ENCODE measurements at places on chromosomes 11 and 22.

DNA sequence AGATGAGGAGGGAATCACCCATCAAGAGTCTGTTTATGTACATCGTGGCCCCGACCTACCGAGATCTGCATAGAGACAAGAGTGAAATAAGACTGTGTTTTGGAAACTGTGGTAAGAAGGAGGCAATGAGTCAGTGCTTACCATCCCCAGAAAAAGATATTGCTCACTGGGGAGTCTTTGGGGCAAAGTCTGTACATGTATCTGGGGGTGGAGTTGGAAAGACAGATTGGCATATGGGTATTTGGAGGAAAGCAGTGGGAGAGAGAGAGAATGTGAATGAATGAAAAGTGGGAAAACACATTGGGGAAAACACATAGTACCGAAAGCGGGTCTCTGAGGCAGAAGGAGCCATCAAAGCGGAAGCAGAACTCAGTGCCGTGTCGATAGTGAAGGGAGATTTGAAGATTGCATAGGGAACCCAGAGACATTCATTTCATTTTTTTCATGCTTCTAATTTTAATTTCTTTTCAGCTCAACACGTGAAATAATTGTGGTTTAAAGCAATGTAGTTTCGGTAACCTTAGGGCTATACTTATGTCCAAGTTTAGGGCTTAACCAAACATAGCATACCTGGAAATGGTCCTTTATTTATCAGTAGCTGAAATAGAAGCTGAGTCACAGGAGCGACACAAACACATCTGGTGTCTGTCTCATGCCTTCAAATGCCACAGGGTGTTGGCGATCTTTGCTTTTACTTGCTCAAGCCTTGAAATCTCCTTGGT is 98.6 kb upstream of the CD44 start:
- peak; percentile 92 for DNase-seq

DNA sequence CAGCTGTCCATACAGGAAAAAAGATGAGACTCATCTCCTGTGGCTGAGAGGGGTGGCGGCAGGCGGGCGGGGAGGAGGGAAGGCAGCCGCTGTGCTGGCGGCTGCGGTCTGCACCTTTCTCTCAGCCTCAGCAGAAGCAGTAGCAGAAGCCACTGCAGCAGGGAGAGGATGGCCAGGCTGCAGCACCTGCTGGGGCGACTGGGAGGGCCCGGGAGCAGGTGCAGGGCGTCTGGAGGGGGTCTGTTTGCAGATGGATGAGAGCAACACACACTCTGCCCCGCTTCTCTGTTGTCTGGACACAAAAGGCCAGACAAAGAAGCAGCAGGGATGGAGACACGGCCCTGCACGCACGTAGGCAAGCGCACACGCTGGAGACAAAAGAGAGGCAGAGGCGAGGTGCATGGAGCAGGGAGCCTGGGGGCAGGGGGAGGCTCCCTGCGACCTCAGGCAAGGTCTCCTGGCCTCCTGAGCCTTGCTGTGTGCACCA is 9.3 kb upstream of the MIAT start:
- peak; percentile 36 for DNase-seq

GRCh38 chr11:102451041-102451680 is 1.4 kb downstream of the TMEM123 start:
- DNase-seq: no peak

DNA sequence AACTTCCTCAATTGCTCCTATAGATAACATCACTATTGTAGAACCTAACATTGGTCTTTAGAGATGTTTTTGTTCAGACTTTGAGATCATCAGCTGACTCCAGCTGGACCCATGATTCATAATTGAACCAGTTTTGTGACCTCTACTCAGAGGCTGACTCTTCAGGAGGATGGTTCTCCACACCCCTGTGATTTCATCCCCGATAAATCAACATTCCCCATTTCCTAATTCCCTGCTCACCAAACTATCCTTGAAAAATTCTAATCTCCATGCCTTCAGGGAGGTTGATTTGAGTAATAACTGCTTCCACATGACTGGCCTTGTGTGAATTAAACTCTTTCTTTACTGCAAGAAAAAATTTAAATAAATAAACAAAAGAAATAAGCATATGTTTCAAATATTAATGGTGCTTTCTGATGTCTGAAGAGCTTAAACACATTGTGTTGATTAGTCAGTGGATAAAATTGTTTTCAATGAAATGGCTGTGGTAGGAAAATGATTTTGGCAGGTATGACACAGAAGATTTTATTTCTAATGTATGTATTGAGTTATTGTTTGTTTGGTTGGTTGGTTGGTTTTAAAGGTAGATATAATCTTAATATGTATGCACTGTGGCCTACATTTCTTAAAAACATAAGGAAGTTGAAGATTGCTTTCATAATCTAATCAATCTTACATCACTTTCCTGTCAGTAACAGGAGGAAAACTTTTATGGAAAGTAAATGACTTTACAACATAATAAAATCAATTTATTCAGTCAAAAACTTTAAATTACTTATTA is 427.9 kb upstream of the CCDC179 start:
- no peak for DNase-seq

DNA sequence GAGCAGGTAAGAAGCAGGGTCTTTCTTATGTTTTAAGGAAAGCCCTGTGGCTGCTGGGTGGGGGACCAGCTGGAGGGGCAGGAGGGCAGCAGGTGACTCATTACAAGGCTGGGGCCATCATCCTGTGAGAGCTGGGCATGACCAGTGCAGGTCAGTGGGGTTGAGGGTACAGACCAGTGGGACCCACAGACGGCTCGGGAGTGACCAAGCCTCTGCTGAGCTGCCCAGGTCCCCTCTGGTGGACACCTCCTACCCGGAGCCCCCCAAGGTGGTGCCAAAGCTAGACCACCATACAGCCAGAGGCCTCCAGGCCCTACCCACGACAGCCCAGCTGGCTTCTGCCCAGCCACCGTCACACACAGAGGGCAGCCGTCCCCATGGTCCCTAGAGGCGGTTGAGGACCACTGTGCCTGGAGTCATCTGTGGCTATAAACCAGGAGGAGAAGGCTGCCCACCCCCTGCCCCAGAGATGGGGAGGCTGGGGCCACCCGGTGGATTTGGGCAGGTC is 670 bp downstream of the MYEOV start:
- DNase-seq: no peak

DNA sequence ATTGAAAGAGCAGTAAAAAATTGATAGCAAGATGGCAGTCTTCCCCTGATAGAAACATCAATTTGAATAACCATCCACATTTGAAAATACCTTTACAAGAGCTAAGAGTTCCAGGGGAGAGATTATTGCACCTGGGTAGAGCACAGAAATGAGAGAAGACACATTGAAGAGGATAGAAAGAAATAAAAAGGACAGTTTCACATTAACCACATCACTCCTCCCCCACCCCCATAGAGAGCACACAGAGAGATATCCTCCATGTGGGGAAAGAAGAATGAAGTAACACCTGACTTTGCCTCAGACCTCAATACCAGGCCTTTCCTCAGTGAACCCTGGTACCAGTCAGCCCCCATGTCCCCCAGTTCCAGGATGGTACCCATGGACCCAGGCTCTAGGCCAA is 486.7 kb downstream of the FAM181B start:
- no peak for DNase-seq

DNA sequence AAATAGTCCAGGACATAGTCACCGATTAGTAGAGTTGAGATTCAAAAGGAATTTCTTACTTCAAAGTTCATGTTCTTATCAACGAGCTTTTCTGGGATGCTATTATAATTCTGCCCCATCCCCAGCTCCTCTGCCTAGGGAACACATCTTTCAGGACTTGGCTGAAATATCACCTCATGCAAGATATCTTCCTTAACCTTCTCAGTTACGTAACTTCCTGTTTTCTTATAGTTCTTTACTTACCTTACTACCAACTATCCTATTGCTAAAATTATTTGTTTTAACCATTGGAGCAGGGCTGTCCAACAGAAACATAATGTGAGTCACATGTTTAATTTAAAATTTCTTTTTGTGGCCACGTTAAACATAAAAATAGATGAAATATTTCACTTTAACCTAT is 2.3 kb downstream of the NARS2 start:
- DNase-seq: no peak

GRCh38 chr11:86790195-86790725 is 10.1 kb upstream of the PRSS23 start:
- DNase-seq: no peak

GRCh38 chr11:130653838-130654636 is 205.6 kb downstream of the ADAMTS15 start:
- no peak for DNase-seq

DNA sequence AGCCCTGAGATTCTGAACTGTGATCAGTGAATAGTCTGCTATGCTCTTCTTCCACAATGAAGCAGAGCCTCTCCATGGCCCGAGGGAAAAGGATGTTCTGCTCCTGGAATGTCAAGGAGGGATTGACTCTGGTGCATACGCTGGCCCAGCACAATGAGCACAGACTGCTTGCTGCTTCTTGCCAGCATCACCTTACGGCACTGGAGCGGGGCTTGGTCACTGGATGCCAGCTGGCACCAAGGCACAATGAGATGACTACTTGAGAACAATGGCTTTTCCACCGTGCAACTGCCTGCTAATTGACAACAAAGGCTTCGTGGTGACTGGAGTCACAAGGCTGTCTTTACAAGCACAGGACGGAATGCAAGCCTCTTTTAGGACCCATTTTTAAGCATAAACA is 139.2 kb downstream of the DSCAML1 start:
- no peak for DNase-seq

- DNase-seq: no peak
Observed at GRCh38 chr11:119800619-119801018, 71.6 kb upstream of the NECTIN1 start.

GRCh38 chr11:71311176-71311925 is 59.0 kb upstream of the SHANK2 start:
- no peak for DNase-seq

DNA sequence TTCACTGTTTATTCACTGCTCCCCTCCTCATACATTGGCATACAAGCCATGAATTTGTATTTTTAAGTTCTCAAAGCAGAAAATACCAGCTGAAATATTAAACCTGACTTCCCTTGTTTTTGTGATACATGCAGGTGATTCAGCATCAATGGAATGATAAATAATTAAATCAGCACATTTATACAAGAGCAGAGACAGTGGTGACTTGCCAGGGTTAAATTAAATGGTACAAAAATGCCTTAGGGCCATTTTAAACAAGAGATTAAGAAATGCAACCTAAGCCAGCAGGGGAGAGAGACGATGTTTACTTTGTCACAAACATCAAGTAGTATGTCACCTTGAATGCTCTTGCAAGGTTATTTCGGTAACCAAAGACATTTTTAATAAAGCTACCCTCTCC is 95.9 kb upstream of the DDI1 start:
- no peak for DNase-seq

GRCh38 chr22:34851918-34852662 is 213.9 kb upstream of the ISX start:
- no peak for DNase-seq

GRCh38 chr11:13137844-13138301 is 128.8 kb downstream of the RASSF10 start:
- DNase-seq: no peak

GRCh38 chr22:36369922-36370791 is 17.6 kb downstream of the MYH9 start:
- DNase-seq: peak; percentile 82

DNA sequence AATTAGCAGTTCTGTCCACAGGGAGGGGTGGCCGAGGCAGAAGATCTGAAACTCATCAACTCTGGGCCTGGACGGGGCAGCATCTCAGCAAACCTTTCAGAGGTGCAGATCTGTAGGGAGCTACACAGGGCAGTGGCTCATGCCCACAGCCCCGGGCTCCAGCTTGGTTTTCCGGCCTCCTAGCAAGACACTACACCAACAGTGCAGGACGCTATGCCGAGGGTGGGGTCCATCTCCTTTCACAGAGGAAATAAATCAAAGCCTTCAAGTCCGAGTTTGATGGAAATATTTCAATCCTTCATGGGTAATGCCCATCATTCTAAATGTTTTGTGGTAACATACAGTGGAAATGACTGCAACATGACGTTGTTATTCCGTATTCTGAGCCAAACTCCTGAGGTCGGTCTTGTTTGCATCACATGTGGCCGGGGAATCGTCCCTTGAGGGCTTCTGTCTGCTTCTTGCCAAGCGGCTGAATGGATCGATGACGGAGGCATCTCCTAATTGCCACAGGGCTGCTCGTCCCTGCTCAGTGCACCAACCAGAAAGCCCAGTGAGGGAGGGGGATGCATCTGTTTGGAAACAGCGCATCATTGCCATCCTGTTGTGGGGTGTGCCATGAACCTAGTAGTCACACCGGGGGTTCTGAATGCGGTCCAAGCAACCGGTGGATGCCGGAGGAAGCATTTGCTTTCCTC is 30.0 kb downstream of the LINC01488 start:
- no peak for DNase-seq

DNA sequence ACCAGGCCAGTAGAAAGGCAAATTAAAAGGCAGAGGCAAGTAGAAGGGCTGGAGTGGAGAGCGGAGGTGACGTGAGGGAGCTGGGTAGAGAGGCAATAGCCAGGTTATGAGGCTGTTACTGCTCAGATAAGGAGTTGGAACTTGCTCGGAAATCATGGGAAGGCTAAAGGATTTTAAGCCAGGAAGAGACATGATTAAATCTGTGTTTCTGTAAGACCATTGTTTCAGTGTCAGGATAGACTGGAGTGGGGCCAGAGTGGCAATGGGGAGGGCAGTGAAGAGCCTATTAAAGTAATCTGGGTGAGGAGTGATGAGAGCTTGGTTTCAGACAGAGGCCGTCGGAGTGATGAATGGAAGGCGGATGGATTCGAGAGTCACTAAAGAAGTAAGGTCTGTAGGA is 39.0 kb downstream of the GRAMD1B start:
- DNase-seq: no peak

- DNase-seq: peak; percentile 86
Observed at GRCh38 chr11:86632499-86633269, 39.7 kb downstream of the ME3 start.

- no peak for DNase-seq
Observed at GRCh38 chr11:33645686-33646085, 54.9 kb downstream of the C11orf91 start.

DNA sequence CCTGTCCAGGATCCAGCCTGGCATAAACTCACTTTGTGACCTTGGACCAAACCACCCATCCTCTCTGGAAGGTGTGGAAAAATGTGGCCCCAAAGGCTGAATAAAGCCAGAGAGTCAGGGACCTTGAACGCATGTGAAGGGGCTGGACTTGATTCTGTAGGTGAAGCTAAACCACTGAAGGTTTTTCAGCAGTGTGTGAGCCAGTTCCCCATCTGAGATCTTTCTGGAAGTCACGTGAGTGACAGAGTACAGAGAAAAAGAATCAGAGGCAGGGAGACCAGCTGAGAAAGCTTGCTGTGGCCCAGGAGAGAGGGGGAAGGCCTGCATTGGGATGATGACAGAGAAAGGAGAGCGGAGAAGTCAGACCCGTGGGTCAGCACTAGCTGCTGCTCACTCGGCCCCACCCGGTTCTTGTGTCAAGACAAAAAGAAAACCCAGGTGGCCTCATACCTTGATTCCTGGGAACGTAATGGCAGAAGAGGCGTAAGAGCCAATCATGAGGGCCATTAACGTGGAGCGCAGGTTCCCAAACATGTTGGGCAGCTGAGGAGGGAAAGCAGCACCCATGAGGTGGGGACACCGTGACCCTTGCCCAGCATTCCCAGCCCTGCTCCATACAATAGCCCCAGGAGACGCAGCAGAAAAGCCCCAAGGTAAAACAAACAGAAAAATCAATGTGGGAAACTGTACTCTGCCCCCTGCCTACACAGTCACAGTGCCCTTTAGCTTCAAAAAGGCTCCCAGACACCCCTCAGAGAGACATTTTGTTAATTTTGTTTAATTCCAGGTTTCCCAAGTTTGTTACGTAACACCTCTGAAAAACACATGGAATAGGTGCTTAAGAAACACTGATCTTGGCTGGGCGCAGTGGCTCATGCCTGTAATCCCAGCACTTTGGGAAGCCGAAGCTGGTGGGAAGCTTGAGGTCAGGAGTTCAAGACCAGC is 17.9 kb downstream of the SLC43A1 start:
- no peak for DNase-seq

Data from MV-4-11 (cell line).